ENCODE measurements at places on chromosomes 5 and 9.

DNA sequence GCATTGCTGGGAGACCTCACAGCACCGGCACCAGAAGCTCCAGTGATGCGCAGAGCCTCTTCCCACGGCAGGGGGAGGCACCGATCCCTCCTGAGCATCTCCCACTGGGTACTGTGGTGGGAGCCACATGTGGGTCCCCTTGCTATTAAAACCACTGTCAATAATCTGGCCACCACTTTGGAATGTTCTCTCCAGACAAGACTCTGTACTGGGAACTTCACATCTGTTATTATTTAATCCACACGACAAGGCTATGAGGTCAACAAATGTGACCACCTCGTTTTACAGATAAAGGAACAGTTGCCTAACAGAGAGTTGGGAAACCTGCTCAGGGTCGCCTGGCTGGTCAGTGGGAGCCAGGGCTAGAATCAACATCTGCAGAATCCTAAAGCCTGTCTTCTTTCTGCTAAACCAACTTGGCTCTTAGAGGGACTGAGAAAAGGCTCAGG, 72.7 kb downstream of the EPB41L4B start:
- DNase-seq = no peak

GRCh38 chr9:127565231-127565630, 46.8 kb upstream of the STXBP1 start:
- no peak for DNase-seq

DNA sequence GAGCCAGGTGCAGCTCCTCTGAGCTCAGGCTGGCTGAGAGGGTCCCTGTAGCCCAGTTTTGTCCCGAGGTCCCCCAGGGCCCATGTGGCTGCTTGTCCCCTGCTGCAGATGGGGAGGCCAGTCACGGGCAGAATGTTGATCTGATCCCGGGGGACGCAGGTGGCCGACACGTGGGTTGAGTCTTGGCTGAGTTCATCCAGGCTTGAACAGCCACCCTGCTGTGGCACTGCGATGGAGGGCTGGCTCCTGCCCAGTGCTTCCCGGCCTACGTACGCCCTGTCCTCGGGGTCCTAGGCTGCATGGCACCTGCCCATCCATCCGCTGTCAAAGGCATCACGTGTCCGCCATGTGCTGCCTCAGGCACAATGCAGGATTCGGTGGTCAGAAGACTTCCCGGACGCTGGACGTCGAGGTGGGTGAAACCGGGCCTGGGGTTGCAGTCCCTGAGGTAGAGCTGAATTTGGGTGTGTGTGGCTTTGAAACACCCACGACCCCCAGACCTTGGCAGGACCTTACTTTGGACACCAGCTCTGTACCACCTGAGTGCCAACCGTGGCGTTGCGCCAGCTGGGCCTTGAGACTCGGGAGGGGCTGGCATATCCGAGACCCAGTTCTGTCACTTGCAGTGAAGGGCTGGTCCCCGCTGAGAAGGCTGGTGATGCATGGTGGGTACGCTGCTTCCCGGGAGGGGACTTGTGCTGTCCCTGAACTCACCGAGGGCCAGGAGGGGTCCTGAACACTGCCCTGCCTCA, 22.3 kb downstream of the RXRA start:
- DNase-seq = no peak

GRCh38 chr5:152376886-152377285, 28.2 kb downstream of the NMUR2 start:
- peak; percentile 30 for DNase-seq

DNA sequence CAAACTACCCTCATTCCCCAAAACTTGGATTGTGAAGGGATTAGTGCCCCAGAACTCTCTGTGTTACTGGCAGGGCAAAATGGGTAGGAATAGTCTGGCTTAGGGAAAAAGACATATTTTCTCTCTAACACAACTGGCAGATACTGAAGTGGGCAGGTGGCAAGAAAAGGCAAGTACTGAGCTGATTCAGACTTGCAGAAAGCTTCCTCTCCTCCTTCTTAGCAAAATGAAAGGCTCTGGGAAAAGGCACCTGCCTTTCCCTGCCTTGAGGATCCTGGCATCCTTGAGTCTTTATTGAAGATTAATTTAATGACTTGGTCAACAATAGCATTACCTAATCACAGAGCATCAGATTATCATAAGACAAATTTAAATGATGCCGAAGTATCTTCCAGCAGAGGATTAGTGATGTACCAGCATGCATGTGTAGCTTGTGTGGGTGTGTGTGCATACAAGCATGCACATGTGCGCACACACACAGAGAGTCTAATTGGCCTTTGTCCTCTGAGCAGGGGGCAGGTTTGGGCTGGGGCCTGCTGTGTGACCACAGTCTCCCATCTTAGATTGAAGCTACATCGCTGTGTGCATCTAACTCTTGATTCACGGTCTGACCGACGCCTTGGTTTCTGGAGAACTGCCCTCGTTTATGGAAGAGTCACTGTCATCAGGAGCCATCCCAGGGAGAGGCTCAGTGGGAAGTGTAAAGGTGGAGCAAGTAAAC, 294.8 kb downstream of the AOPEP start:
- DNase-seq = no peak

DNA sequence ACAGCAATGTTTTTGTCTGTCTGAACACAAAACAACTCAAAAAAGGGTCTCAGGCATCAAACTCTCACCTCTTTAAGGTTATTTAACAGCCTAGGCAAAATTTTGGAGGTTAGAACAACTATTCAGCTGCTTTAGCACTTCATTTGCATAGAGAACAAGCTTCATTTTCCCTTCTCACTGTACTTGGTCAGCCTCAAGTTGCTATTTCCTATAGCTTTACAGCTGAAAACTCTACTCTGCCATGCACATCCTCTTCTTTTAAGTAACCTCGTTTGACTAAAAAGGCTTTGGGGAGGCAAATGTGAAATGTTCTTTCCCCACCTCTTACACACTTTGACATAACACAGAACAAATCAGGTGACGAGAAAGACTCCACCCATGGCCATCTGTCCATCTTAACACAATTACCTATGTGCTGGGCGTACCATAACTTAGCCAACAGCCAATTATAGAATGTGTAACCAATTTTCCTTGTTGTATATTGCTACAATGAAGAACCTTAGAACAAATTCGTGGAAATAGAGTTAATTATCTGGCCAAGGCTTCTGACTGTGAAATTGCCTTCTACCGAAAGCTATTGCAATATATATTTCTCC, 195.7 kb downstream of the DCP2 start:
- no peak for DNase-seq

GRCh38 chr9:133439337-133439736, 17.2 kb downstream of the ADAMTS13 start:
- no peak for DNase-seq

DNA sequence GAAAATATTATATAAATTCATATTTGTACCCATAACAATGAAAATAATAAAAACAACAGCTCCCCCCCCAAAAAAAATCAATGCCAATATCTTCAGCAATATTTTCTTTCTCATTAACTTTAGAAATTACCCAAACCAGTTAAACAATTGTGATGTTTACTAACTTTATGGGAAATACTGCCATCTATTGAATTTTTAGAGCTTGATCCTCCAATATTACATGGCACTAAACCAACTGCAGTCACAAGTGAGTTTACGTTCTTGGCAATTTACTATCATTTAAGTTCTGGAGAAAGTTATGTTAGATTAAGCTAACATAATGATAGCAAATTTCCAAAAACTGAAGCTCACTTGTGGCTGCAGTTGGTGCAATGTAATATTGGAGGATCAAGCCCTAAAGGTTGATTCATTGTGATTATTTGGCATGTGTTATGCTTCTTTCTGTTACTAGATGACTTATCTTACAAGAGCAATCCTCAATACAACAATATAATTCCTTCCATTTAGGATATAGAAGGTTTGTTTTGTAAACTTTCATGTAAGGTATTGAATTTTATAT, 379.5 kb downstream of the CDH18 start:
- DNase-seq = no peak

DNA sequence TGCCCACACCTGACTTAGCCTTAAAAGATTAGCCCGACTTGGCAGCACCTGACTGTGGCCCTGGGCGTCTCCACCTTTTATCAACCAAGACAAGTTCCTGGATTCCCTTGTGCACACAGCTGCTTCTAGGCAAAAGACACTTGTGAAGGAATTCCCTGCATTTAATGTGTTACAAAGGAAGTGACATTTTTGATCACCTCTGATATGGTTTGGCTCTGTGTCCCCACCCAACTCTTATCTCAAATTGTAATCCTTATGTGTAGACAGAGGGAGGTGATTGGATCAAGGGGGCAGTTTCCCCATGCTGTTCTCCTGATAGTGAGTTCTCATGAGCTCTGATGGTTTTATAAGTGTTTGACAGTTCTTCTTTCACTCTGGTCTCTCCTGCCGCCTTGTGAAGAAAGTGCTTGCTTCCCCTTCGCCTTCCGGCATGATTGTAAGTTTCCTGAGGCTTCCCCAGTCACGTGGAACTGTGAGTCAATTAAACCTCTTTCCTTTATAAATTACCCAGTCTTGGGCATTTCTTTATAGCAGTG, 2.6 kb upstream of the CPEB4 start:
- DNase-seq = no peak

GRCh38 chr5:41844502-41844901, 25.7 kb downstream of the OXCT1 start:
- no peak for DNase-seq

DNA sequence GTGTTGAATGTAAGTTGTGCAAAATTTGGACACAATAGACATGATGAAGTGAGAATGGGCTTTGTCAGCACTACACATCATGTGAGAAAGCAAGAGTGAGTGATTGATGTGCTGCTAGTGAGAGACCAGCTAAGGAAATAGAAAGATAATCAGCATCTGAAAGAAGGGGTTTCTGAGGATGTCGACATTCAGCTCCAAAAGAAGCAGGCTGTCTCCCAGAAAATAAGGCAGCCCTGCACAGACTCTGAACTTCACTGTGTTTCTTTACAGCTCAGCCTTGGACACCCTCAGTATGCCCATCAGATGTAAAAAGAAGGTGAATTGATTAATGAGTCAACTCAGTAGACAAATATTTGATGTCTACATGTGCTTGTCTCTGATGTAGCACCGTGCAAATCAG, 80.8 kb upstream of the ADCY2 start:
- DNase-seq = no peak

- peak; percentile 8 for DNase-seq
Measured at GRCh38 chr9:128554155-128554862, 1.9 kb downstream of the SPTAN1 start.

DNA sequence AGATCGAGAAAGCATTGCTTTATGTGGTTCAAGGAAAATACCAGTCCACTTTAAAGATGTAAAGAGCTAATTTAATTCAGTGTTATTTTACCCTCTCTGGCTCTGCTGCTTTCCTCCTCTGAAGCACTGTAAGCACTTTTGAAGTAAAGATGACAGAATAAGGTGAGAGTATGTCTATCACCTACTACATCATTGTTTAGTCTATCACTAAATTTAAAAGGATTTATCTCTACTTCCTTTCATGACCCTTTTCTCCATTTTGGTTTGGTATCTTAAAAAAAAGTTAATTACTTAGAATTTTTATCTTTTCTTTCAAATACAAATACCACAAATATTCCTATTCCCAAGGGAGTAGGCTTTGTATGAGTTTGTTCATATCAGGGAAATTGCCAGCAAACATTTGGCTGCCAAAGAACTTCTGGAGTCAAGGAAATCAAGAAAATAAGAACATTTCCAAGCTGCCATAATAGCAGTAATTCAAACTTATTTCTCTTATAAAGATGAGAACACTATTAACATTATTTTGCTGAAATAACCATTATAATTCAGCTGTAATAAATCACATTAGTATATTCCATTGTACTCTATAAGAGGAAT, 77.8 kb downstream of the SLC38A9 start:
- no peak for DNase-seq

- DNase-seq = no peak
Measured at GRCh38 chr9:120868339-120868675, 8.7 kb downstream of the PHF19 start.

- no peak for DNase-seq
Measured at GRCh38 chr9:130609163-130609562, 29.8 kb downstream of the FUBP3 start.

- no peak for DNase-seq
Measured at GRCh38 chr9:126524353-126525077, 89.2 kb upstream of the LMX1B start.

DNA sequence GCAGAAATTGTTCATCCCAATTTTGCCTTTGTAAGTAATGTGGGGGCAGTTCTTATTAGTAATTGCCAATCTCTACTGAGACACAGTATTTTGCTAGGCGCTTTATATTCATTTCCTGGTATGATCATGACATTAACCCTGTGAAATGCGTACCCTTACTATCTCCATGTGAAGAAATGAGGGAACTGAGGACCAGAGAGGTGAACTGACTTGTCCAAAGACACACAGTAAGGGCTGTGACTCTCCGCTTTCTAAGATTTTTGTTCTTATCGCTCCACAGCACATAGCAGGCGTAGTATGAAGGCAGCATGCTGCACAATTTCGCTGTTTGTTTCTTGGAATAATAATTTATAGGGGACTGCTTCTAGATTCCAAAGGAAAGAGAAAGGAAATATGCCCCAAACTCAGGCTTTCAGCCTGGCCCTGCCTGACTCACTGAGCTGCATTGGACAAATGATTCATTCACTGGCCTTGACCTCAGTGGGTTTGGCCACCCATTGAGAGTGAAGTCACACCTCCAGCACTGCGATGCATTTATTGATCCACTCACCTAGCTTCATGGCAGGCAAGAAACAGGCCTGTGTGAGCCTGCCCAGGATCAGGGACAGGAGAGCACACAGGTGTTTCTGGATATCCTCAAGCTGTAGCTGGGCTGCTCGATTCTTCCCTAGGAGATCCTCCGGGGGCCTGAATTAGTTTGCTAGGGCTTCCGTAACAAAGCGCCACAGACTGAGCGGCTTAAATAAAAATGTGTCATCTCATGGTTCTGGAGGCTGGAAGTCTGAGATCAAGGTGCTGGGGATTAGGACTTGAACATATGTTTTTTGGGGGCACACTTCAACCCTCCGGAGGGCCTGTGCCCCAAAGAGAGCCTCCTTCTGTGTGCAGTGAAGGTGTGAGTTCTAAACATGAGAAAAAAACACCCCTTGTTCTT, 7.2 kb upstream of the DUSP1 start:
- DNase-seq = no peak

- DNase-seq = no peak
Measured at GRCh38 chr9:125969462-125969861, 222.3 kb downstream of the PBX3 start.

Measured in nucleus accumbens (tissue), 56 donors.